Umbilical cord (tissue), 2 donors: ENCODE measurements at places on chromosomes 1 and 21. TPM values are rescaled to one million over a fixed set of nuclear protein-coding genes. Genes with fewer than 3 reads are reported as not detected.

CDK11A gene
- total RNA-seq = 21.9 TPM

HMGCS2 gene
- total RNA-seq = 0.48 TPM

TDRD5 gene
- not detected for total RNA-seq

RIMKLA gene
- 4.8 TPM for total RNA-seq

DNA sequence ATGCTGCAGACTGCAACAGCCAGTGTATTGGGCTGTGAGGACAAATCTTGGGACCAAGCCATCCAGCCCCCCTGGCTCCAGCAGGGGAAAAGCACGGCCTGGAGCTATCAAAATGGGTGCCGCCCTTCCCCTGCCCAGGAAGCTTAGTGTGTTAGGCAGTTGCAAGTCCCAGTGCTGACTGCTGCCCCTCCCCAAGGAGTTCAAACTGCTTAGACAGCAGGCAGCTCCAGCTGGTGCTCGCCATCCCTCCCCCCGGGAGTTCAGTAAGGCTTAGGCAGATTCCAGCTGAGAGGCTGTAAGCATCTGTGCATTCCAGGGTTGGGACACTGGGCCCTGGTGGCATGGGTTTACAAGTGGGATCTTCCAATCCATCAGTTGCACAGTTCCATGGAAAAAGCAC, 579.6 kb upstream of the NR5A2 start:
- DNase-seq = no peak

DNA sequence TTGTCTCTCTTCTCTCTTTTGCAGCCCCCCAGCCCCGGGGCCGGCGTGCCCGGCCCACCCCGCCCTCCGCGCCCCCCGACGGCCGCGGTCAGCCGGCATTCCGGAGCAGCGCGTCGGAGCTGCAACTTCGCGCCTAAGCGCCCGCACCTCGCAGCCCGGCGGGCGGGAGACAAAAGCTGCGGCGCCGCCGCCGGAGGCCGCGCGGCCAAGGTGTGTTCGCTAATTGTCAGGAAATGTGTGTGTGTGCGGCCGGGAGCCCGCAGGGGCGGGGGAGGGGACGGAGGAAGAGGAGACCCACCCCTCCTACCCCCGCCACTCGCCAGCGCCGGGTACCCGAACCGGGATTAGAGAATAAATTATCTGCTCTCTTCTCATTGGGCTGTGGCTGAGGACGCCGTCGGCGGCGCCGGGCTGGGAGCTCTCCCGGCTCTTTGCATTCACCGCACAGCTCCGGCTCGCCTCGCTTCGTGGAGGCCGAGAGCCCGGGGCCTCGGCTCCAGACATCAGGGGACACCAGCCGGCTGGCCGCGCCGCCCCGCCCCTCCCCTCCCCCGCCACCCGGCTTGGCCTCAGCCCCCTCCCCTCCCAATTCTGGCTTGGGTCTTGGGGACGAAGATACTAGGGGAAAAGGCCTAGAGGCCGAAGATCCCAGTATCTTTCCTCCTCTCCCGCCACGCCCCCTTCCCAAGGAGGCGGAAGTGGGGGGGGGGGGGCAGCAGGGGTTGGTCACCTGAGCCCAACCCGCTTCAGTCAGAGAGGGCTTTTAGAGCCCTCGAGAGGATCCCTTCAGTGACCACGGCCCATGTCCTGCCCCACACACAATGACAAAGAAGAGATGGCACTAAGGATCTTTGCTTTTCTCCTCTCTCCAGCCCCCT, 1.3 kb upstream of the BLACAT1 start:
- DNase-seq = no peak

GRCh38 chr1:43531107-43531905, 623 bp downstream of the PTPRF start:
- DNase-seq = peak; percentile 63

GRCh38 chr1:156751757-156752481, 444 bp upstream of the HDGF start:
- peak; percentile 99 for DNase-seq

DNA sequence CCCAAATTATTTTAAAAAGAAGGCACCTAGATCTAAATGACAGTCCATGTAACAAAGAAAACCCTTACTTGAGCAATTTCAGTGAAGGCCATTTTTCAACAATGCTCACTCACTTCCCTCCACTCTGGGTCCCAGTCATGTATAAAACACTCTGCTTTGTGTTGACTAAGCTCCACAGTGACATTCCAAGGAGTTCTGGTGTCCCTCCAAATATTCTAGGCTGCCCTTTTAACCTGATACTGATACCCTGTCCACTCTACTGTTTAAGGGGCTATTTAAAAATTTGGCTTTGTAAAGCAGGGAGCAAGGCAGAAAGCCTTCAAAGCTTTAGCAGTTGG, 73.6 kb downstream of the GNG12 start:
- no peak for DNase-seq

GRCh38 chr1:243438815-243439214, 183.0 kb downstream of the SDCCAG8 start:
- DNase-seq = no peak

- DNase-seq = no peak
Measured at GRCh38 chr1:229162825-229163515, 107.9 kb upstream of the RAB4A start.

DNA sequence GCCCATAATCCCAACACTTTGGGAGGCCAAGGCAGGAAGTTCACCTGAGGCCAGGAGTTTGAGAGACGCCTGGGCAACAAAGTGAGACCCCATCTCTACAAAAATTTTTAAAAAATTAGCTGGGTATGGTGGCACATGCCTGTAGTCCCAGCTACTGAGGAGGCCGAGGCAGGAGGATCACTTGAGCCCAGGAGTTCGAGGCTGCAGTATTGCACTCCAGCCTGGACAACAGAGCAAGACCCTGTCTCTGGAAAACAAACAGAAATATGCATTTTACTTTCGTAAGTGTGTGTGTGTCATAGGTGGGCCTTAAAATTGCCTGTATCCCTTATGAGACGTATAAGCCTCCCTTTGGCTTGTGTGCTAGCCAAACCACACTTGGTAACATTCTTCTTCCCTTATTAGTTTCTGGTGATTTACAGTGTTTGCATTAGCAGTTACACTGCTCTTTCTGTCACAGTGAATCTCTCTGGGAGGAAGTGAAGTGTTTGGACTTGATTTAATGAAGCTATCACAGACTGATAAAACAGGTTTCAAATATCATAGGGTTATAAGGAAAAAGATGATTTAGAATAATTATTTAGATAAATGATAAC, 48.9 kb upstream of the KIF26B start:
- DNase-seq = no peak

- no peak for DNase-seq
Measured at GRCh38 chr1:44312399-44313196, 42.5 kb downstream of the ERI3 start.

GRCh38 chr1:79499541-79499940, 493.0 kb upstream of the ADGRL4 start:
- no peak for DNase-seq

DNA sequence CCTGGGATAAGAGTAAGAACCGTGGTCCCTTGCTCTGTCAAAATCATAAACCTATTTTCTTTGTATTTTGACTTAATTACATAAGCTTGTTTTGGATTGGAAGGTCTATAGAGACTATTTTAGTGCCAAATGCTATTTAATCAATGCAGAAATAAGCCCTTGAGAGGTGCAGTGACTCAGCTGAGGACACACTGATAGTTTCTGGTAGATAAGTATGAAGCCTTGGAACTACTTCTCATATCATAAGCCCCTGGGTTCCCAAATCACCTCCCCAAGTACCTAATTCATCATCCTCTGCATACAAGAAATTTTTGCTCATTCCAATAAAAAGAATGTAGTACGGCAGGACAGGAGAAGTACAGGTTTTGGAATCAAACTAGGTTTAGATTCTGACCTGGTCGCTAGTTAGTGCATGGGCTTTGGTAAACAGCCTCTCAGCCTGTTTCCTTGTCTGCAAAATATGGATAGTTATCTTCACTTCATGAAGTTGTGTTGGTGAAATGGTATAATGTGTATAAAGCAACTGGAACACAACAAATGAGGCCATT, 3.3 kb upstream of the CD55 start:
- DNase-seq = no peak

DNA sequence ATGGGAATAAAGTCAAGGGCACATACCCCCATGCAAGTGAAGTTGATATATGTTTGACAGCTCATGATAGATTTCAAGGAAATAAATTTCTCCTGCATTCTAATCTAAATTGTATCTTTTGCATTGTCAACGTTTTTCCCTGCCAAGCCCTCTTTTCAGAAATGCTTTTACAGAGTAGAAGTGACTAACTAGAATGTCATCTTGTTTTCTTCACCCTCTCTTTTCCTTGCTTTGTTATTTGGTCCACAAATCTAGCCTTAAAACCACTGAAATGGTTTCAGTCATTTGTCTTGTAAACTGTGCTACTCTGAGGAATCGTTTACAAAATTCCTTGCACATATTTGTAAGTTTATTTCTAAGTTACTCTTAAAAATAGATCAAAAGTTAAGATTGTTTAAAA, 600.8 kb upstream of the CXADR start:
- peak; percentile 20 for DNase-seq

DNA sequence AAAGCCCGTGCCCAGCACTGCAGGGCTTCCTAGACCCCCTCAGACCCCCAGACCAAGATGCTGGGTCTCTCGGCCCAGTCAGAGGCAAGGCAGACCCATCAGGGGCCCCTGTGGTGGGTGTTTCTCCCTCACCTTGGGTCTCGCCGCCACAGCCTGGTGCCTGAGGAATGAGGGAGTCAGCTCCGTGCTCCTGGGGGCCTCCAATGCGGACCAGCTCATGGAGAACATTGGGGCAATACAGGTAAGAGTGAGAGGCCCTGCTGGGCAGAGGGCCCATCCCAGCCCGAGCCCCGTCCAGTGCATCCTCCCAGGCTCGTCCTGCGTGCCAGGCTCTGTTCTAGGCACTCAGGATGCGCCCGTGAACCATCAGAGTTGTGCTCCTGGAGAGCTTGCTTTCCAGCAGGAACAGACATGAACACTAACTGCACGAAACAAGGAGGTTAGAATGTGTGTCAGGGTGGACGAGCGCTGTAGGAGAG, 51.5 kb downstream of the KCNAB2 start:
- DNase-seq = no peak

DNA sequence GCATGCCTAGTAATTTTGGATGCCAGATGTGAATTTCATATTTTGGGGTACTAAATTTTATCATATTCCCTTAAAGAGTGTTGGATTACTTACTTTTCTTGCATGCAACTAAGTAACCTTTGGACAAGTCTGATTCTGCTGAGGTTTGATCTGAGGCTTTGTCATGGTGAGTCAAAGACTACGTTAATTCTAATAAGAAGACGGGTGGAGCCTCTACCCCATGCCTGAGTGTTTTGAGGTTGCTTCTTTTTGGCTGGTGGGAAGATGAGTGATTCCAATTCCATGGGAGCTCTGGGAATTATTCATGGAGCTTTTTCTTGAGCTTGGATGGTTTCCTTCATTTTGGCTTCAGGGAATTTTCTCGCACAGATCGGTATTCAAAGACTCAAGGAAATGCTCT, 11.6 kb upstream of the PCP4 start:
- DNase-seq = no peak

- DNase-seq = no peak
Measured at GRCh38 chr1:27931184-27931583, 3.6 kb upstream of the SMPDL3B start.

GRCh38 chr1:81478219-81478618, 322.5 kb upstream of the ADGRL2 start:
- DNase-seq = no peak

DNA sequence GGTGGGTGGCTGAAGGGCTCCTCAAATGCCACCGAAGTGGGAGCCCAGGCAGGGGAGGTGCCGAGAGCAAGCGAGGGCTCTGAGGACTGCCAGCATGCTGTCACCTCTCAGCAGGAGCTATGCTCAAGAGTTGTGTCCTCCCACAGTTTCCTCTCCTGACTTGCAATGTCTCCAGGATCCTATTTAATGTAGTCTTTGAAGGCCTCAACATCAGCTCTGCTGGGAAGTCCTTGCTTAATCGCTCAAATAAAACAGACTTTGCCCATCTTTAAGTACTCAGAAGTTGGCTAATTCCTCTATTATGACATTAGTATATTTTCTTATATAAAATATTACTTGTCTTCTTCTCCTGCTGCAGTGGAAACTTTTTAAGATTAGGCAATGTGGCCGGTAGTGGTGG, 154.2 kb upstream of the NRIP1 start:
- DNase-seq = no peak

DNA sequence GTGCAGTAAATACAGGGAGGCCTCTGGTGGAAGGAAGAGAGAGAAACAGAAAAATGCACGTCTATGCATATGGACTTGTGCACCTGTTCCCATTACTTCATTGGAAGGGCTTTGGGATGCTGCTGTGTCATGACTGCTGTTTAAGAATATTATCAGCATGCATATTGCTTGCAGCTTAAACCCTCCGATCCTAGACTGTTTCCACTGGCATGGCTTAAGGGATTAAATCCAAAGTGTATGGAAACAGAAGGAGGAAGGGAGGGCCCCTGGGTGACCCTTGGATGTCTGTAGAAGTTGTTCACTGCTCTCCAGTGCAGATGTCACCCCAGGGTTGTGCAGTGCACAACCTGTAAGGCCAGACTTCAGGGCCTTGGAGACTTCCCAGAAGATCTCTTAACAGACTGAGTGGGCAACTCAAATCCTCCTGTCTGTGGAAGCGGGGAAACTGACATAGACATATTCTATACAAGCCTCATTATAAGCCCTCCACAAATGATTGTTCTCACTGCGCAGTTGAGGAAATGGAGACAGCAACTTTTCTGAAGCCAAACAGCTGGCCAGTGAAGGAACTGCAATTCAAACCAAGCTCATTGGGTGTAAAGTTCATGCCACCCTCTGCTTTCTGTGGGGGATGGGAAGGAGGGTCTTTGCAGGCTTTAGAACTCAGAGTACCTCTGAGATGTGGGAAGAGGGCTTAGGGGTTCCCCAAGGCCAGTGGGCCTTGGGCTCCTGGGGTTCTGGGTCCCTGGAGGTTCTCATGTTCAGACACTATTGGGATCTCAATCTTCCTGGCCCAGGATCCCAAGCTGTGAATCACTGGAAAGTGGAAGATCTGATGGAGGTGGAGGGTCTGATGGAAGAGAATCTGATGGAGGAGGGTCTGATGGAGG, 73.8 kb downstream of the UMODL1 start:
- no peak for DNase-seq

- peak; percentile 85 for DNase-seq
Measured at GRCh38 chr1:52002038-52002917, 11.8 kb upstream of the RAB3B start.

DNA sequence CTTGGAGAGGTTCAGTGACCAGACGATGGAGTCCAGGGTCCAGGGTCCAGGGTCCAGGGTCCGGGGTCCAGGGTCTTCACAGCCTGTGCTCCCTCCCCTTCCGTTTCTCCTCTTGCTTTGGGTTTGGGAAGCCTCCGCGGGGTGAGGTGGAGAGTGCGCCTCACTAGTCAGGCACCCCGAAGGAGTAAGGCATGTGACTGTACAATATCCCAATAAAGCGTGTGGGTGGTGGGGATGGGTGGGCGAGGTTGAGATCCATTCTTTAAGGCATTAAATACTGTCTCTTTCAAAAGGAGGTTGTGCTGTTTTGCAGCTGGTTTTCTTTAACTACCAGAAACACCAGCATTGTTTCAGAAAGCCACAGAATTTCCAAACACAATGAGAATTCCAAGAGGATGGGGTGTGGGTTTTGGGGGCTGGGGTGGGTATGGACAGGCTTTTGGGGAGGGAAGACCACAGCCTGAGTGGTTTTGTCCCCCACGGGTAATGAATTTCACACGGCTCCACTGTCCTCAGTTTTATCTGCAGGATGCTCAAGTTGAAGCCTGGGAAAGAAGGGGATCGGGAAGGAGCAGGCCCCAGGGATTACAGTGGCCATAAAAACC, 65.7 kb downstream of the KIF26B start:
- no peak for DNase-seq
